ENCODE measurements at places on chromosomes 11 and 22.

- peak; percentile 81 for DNase-seq
These were observed 1.4 kb downstream of the TMEM109 start for GRCh38 chr11:60915248-60915914.

DNA sequence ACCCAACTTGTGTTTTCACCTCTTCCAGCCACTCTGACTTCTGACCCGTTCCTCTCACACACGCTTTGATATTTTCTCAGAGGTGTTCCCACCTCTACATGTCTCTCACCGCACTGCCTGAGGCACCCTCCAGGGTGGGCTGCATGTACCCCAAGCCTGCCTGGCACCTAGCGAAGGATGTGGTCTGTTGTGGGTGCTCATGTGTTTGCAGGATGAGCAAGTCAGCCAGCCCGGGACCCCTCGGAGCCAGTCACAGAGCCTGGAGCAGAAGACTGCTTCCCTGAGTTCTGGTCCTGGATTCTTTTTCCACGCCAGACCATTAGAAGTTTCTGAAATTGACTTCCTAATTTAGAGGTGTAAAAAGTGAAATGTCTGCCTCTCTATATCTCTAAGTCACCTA lies 3.8 kb downstream of the GTSE1 start:
- DNase-seq: no peak

GRCh38 chr11:62646825-62647608 lies 604 bp upstream of the GANAB start:
- no peak for DNase-seq

DNA sequence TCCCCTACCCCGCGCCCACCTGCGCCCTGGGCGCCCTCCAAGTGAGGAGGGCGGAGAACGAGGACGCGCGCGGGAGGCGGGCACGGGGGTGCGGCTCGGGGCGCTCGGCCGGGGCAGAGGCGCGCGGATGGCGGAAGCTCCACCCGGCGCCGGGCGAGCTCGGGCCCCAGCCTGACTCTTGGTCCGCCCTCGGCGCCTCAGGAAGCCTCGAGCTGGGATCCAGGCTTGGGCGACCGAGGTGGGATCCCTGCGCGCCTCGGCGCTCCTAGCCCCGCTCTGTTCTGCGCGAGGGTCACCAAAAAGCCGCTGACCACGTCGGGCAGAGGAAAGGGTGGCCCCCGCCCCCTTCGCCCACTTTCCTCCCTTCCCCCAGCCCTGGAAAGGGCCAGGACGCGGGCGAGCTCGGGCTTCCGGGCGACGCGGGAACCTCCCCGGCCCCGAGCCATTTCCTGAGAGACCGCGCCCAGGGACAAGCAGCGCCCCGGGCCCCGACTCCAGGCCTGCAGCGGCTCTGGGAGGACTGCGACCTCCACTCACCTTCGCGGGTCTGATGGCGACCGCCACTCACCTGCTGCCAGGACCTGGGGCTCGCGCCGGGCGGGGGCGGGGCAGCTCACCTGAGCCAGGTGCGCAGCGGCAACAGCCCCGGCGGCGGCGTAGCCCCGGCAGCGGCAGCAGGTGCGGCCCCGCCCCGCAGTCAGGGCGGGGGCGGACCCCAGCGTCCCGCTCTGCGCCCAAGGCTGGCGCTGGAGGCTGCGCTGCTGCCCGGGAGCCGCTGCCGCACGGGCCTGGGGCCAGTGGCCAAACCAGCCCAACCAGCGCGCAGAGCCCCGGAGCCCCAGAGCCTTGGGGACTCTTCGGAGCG lies 2.2 kb upstream of the SIGIRR start:
- peak; percentile 40 for DNase-seq

- DNase-seq: no peak
These were observed 6.9 kb upstream of the MMP20 start for GRCh38 chr11:102632026-102632425.

DNA sequence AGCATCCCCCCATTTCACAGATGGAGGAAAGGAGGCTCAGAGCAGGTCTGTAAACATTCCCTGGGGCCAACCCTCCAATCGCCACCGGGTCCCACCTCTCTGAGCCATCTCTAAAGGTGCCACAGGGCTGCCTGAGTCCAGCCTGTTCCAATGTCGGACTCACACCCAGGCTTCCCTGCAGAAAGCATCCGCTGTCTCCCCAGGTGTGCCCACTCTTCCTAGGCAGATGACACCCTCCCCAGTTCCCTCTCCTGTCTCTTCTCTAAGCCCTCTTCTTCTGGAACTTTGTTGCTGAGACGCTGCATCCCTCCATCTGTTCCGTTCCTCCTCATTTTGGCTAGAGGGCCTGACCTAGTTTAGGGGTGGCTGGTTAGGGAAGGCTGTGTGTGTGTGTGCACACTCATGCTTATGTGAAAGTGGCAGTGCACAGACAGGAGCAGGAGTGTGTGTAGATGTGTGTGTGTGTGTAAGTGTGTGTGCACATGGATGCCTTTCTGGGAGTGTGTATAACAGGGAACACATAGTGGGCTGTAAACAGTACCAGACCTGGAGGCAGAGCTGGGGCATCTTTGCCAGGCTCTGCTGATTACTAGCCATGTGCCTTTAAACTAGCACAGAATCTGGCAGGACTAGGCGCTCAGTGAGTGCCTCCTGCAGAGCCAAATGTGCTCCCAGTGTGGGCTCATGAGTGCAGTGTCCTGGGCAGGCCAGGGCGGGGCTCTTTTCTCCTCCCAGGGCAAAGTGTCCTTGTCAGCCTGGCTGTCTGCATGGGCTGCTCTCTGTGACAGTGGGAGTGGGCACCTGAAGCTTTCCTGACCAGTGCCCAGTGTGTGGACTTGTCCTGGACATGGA lies 77.3 kb upstream of the NECTIN1 start:
- no peak for DNase-seq

- peak; percentile 27 for DNase-seq
These were observed 837 bp upstream of the PLAAT5 start for GRCh38 chr11:63491636-63492372.

DNA sequence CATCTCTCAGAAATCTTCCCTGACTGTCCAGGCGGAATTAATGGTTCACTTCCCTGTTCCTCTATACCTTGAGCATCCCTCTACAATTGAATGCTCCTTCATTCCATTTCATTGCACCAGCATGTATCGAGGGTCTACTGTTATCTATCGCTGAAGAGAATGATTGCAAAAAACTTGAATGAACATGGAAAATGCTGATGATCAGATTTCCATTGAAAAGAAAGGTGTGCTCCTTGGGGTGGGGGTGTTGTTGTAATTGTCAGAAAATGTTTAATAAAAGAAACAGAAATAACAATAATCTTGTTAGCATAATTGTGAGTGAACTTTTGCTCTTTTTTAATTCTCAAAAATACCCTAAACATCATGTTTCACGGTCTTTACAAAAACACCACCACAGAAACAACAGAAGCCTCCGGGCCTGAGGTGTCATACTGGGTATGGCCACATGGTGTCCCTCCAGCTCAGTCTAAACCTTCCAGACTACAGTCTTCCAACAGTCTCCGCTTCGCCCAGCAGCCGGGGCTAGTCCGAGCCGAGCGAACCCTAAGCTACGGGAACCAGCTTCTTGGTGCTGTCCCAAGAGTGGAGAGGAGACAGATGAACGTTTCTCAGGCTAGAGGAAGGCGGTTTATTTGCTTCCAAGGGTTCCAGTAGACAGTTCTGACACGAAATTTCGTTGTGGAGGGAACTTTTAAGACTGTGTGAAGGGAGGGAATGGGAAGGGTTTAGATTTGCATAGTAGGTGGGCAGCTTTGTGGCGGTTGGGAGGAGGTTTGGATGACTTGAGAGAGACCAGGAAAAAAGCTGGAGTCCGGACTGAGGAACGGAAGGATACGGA lies 75.8 kb upstream of the ZBED5 start:
- peak; percentile 90 for DNase-seq

- DNase-seq: no peak
These were observed 4.6 kb upstream of the H19 start for GRCh38 chr11:2002042-2002776.

DNA sequence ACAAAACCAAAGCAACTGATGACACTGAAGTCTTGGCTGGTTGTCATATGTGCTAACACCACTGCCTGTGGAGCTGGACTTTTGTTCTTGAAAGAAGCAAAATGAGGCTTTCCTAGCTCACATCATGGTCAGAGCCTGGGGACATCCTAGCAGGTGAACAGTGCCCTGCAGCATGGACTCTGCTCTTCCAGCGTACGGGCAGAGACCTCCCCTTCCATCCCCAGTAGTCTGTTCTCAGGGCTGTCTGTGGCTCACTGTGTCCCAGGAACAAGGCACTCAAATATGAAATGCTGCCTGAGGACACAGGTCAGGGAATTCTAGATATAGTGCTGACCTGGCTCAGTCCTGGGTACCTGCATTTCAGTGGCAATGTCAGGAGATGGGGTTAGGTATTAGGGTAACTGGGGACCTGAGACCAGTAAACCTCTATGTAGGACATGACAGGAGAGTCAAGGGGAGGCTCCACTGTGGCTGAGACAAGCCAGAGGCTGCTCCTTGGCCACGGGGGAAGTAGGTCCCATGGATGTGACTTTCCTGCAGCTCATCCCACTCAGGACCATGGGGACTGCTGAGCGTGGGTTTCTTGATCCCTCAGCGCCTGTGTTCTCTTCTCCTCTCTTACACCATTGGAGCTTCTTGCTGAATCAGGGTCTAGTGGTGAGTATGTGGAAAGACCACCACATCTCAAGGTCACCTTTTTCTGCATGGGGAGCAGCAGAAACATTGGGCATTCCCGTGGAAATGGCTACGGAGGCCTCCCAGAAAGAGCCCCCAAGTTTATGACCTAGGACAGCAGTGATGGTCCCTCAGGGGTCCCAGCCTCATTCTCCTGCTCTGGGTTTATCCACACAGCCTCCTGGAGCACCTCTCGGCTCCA lies 80.1 kb downstream of the ZNF280B start:
- no peak for DNase-seq

- no peak for DNase-seq
These were observed 40.0 kb downstream of the AMBRA1 start for GRCh38 chr11:46553814-46554212.

DNA sequence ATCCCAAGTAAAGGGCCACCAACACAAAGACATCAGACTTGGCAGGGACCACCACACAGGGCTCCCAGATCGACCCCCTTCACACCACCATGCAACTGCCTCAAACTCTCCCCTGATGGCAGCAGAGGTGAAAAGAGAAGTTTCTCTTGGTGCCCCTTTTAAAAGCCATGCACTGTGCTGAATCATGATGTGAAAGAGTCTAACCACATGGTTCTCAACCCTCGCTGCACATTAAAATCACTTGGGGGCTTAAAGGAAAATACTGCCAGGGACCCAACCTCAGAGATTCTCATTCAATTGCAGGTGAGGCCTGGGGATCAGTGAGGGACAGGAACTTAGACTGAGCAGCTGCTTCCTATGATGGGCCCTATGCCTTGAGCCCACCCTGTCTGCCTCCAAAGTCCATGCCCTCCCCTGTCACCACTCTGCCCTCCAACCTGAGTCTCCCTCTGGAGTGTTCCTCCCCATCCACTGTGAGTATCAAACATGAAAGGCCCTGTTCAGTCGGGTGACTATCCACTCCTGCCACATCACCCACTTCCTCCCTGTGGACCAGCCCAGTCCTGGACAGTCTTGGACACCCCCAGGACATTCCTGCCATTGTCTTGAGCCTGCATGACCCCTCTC lies 40.8 kb downstream of the PLEKHA7 start:
- DNase-seq: no peak

DNA sequence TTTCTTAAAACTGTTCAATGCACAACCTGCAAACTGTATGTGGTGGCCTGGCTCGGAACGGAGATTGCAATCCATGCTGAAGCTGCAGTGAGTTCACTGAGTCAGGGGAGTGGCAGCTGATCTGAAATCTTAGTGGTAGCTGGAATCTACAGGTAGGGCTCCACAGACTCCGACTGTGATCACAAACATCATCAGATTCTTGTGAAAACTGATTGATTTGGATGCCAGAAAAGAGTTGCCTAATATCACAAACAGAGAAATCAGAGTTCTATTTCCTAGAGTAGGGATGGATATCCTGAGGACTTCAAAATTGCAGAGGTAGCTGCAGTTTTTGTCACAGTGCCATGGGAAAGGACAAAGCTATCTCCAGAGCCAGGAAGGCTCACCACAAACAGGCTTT lies 57.5 kb upstream of the SC5D start:
- DNase-seq: no peak

DNA sequence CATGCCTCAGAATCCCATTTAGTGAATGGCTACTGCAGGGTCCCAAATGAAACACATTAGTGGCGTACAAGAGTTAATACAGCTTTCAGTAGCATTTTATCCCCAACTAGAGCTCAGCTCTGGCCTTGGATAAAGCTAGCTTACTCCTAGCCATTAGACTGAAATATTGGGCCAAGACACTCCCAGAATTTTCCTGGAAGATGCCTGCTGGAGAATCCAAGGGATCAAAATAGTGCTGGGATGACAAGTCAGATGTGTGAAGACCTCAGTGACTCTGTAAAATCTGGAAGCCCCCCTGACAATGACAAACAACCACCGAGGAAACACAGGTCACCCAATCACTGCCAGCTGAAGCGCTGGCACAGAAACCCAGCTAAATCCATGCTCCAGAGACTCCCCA lies 303.1 kb upstream of the SORL1-AS1 start:
- no peak for DNase-seq

DNA sequence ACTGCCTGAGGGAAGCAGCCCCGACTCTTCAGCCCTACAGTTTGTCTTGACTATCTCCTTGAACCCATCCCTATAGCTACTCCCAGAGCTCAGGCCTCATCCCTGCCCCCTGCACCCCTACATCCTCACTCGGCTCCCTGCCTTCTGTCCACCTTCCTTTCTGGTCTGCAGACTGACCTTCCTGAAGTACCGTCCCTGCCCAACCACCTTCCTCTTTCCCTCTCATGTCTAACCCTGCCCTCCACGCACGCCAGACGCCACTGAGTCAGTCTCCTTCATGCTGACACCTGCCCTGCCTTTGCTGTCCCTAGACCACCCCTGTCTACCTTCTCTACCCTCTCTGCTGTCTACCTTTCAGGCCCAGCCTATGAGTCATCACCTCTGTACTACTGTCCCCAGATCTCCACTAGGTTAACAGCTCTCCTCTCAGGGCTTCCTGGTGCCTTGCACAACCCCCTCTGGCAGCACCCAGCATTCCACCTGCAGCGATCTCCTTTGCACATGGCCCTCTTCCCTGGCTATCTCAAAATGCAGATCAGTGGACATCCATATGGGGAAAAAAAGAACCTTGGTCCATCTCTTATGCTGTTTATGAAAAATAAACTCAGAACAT lies 8.9 kb downstream of the KCTD21 start:
- DNase-seq: no peak

DNA sequence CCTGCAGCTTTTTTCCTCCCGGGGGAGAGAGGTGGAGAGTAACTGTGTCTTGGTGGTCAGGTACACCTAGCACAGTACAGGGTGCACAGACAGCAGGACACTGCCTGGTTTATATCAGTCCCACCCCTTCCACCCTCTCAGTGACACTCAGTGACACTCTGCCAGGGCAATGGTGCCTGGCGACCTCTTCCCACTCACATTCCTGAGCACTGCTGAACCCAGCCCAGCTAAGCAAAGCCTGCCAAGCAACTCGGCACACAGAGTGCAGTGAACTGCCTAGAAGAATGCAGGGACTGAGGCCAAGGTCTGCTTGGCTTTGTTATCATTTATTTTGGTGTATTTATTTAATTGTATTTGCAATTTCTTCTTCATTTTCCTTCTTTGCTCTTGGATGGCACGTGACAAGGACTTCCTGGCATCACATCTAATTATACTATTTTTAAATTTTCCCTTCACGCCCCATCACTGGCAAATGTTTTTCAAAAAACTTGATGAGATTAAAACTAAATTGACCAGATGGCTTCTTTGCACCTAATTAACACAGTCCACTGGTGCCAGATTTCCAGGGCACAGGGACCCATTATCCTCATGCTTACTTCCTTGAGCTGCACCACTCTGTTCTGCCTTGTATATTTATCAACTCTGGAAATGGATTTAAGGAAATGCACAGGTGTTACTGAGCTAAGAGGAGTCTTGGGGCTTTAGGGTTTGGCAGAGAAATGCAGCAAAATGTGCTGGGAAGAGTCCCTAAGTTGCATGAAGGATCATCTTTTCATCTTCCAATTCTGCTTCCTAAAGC lies 205.6 kb downstream of the ADAMTS15 start:
- DNase-seq: no peak

Data from KBM-7 (cell line).